ENCODE measurements at places on chromosomes 1 and 21.

DNA sequence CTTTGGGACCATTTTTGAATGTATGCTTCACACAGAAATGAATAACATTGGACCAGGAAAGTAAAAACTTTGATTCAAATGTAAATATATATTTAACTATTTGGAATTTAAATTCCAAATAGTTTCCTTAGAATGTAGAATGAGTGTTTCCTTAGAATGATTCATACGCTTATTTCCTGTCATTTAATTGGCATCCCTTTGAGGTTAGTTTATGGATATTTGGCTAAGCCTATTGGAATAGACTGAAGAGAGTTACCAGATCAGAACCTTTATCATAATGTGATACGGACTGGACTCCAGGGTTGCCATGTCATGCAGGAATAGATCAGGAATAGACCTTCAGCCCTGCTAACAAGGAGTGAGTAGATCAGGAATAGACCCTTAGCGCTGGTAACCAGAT lies 133.1 kb downstream of the TNNI3K start:
- peaks cover 3% of the 10 kb centered on the region for H3K4me1 ChIP-seq
- DNase-seq: no peak
- no peak overlapping the region for H3K4me3 ChIP-seq
- no peak overlapping the region for H3K27ac ChIP-seq

- DNase-seq: no peak
- no peak overlapping the region for H3K27ac ChIP-seq
- H3K27me3 ChIP-seq: no peaks in the 10 kb centered on the region
- no peaks in the 10 kb centered on the region for H3K36me3 ChIP-seq
- no peaks in the 10 kb centered on the region for H3K4me1 ChIP-seq
- no peak overlapping the region for H3K4me3 ChIP-seq
These were observed 76.5 kb downstream of the TENT5C start for GRCh38 chr1:117682372-117682771.

DNA sequence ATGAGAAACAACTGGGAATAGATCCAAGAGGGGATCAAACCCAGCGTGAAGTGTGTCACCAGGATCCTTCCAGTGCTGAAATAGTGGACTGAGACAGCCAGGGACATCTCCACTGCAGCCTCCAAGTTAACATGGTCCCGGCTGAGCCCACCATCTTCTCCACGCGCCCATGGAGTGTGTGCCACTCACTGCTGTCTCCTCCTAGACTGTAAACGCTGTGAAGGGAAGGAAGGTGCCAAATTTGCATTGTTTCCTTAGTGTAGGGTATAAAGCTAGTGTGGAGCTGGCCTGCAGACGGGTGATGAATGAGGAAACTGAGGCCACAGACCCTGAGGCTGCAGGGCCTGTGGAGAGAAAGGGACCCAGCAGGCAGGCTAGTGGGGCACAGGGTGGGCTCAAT lies 183.6 kb downstream of the FOXD2 start:
- H3K27ac ChIP-seq: no peak overlapping the region
- no peaks in the 10 kb centered on the region for H3K36me3 ChIP-seq
- peaks cover 7% of the 10 kb centered on the region for H3K27me3 ChIP-seq
- no peak overlapping the region for H3K4me3 ChIP-seq

- no peak overlapping the region for H3K4me3 ChIP-seq
- no peaks in the 10 kb centered on the region for H3K4me1 ChIP-seq
- no peak for DNase-seq
- H3K36me3 ChIP-seq: no peaks in the 10 kb centered on the region
- H3K27me3 ChIP-seq: no peaks in the 10 kb centered on the region
These were observed 8.7 kb upstream of the TTF2 start for GRCh38 chr1:117051224-117052064.

GRCh38 chr1:238474263-238474662 lies 583.5 kb upstream of the ZP4 start:
- peaks cover 33% of the 10 kb centered on the region for H3K4me1 ChIP-seq
- H3K27me3 ChIP-seq: no peaks in the 10 kb centered on the region
- no peak overlapping the region for H3K4me3 ChIP-seq
